ENCODE measurements at places on chromosomes 1 and 21.
A peak's percentile ranks its signal among the peaks of the same experiment; 100 is the strongest.

DNA sequence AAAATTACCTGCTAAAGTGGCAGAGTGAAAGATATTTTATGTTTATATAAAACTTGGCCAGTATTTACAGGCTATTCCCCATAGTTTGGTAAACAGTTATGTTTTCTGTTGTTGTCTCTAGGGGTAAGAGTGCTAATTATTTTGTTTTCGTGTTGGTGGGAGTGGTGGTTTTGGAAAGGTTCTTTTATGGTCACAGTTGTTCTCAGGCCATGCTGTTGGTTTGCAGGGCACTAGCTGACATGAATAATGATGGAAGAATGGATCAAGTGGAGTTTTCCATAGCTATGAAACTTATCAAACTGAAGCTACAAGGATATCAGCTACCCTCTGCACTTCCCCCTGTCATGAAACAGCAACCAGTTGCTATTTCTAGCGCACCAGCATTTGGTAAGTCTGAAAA, 92.5 kb downstream of the ITSN1 start:
- DNase-seq = no peak
- no peak overlapping the region for H3K27ac ChIP-seq
- H3K27me3 ChIP-seq = no peaks in the 10 kb centered on the region
- H3K4me1 ChIP-seq = peaks cover 15% of the 10 kb centered on the region
- peaks cover 14% of the 10 kb centered on the region for H3K36me3 ChIP-seq
- no peak overlapping the region for H3K4me3 ChIP-seq

- no peak for DNase-seq
- no peak overlapping the region for H3K4me3 ChIP-seq
- H3K36me3 ChIP-seq = peaks cover 19% of the 10 kb centered on the region
- no peak overlapping the region for H3K27ac ChIP-seq
- peaks cover 31% of the 10 kb centered on the region for H3K4me1 ChIP-seq
Measured at GRCh38 chr1:65421351-65422025, 1.0 kb downstream of the LEPR start.

GRCh38 chr1:63739452-63739851, 34.4 kb upstream of the ROR1 start:
- H3K36me3 ChIP-seq = peaks cover 14% of the 10 kb centered on the region
- peaks cover 3% of the 10 kb centered on the region for H3K4me1 ChIP-seq
- no peak overlapping the region for H3K27ac ChIP-seq
- no peak overlapping the region for H3K4me3 ChIP-seq
- DNase-seq = no peak

DNA sequence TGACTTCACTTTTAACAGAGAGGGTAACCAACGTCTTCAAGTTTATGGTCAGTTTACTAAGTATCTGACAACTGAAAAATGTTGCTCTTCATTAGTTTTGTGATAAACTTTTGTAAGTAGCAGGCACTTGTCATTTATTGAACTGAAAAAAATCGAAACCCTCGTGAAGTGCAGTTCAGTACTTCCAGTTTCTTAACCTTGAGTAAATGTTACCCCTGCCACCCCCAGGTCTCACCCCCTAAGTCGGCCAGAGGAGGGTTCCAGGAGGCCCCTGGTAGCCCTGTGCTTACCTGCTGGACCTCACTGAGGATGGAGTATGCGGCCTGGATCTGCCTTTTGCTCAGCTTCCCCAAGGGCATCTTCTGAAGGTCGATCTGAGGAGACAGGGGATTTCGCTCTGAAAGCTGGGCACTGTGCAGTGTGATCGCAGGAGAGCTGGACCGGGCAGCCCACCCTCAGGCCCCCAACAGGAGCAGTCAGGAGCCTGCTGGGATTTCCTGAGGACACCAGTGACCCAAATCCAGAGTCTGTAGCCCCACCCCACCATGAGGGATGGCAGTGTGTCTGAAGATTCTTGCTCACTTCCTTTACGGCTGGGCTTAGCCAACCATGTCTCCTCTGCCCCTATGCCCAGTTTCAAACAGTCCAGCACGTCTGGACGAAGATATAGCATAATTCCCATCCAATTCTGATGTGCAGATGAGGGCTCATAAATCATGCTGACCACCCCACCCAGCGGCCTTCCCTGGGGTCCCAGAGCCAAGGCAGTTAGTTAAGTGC, 37.6 kb downstream of the PARP1 start:
- no peak for DNase-seq
- H3K27ac ChIP-seq = no peak overlapping the region
- H3K4me1 ChIP-seq = no peaks in the 10 kb centered on the region
- no peak overlapping the region for H3K4me3 ChIP-seq

GRCh38 chr1:65266476-65266875, 42.9 kb upstream of the DNAJC6 start:
- no peak for DNase-seq
- no peaks in the 10 kb centered on the region for H3K36me3 ChIP-seq
- H3K27me3 ChIP-seq = no peaks in the 10 kb centered on the region
- H3K4me1 ChIP-seq = peaks cover 28% of the 10 kb centered on the region
- H3K4me3 ChIP-seq = peak overlapping the region; percentile 65

DNA sequence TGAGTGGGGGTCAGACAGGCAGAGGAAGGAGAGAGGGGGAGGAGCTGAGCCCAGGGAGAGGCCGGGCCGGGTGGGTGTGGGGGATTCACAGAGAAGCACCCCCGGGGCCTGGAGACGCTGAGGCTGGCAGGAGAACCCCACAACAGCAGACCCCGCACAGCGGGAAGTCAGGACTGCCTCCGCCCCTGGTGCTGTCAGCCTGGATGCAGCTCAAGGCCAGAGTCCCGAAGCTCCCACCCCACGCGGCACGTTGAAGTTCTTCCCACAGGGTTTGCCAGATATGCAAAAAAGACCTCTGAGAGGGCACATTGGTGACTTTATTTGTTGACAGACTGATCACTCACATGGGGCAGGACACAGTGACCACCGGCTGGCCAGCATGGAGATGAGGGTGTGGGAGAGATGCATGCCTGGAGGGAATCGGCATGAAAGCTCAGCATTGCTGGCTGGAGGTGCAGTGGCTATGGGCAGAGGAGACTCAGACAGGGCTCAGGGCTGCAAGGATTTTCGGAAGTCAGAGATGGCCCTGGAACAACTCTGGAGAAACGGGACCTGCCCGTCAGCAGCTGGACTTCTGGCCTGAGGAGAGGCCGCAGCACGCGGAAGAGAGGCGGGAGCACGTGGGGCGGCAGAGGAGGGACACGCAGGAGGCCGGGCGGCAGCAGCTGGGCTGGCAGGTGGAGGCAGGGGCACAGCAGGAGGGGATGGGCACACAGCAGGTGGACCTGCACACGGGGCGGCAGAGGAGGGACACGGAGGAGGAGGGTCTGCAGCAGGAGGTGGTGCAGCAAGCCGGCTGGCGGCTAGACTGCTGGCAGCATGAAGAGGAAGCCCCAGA, 885 bp downstream of the KRTAP10-3 start:
- H3K27me3 ChIP-seq = peaks cover 8% of the 10 kb centered on the region
- peaks cover 14% of the 10 kb centered on the region for H3K4me1 ChIP-seq
- no peak overlapping the region for H3K4me3 ChIP-seq
- H3K27ac ChIP-seq = no peak overlapping the region
- no peak for DNase-seq
- H3K36me3 ChIP-seq = no peaks in the 10 kb centered on the region

DNA sequence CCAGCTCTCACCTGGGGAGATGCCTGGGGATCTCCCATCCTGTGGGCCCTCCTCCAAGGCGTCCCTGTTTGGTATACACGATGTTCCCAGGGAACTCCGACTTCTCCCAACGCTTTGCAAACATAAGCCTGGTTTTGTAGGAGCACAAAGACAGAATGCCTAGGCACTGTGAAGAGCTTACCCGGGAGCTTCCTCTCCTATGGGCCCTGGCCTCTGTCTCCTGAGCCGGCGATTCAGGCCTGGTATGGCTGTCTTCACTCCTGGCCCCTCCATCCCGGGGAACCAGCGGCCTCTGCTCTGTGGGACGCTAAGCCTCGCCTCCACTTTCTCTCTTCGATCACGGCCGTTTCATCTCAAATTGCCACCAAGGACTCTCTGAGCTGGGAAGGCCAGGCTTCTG, 59.6 kb upstream of the ACTRT2 start:
- no peaks in the 10 kb centered on the region for H3K27me3 ChIP-seq
- no peak overlapping the region for H3K4me3 ChIP-seq
- DNase-seq = no peak
- peaks cover 4% of the 10 kb centered on the region for H3K36me3 ChIP-seq
- no peak overlapping the region for H3K27ac ChIP-seq
- no peaks in the 10 kb centered on the region for H3K4me1 ChIP-seq

- H3K27ac ChIP-seq = no peak overlapping the region
- peaks cover 7% of the 10 kb centered on the region for H3K4me1 ChIP-seq
- H3K27me3 ChIP-seq = no peaks in the 10 kb centered on the region
- no peak overlapping the region for H3K4me3 ChIP-seq
- no peaks in the 10 kb centered on the region for H3K36me3 ChIP-seq
Measured at GRCh38 chr1:218823291-218823900, 350.3 kb upstream of the LYPLAL1 start.

GRCh38 chr21:46633566-46633965, 1.9 kb upstream of the PRMT2 start:
- H3K27me3 ChIP-seq = peaks cover 6% of the 10 kb centered on the region
- H3K4me1 ChIP-seq = peaks cover 28% of the 10 kb centered on the region
- H3K4me3 ChIP-seq = no peak overlapping the region
- no peaks in the 10 kb centered on the region for H3K36me3 ChIP-seq
- H3K27ac ChIP-seq = no peak overlapping the region

DNA sequence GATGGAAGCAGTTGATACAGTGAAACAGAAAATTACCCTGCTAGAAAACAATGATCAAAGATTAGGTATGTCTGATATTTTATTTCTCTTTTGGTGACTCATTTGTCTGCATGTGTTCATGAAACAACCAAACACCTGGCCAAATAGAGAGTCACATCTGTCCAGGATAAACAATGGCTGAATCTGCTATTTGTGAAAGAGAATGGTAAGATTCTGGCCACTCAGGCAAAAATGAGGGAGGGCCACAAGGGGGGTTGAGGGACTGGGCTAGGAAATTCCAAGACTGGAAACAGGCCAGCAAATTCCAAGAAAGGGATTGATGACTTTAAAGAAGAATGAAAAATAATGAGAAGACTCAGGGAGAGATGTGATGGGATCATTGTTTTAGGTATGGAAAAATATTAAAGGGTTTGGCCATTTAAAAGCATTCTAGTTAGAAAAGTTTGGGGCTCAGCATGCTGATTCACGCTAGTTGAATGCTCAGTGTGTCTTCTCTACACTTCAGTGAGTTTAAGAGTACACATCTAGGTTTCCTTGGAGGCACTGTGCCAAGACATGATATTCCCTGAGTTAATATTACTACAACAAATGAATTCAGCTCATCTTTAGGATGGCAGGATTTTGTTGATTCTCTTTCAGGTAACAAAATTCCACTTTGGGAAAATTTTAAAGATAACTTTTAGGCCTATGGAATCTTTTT, 44.9 kb downstream of the TRAF5 start:
- H3K4me1 ChIP-seq = peaks cover 4% of the 10 kb centered on the region
- H3K36me3 ChIP-seq = peaks cover 25% of the 10 kb centered on the region
- DNase-seq = no peak
- no peak overlapping the region for H3K27ac ChIP-seq
- no peak overlapping the region for H3K4me3 ChIP-seq

GRCh38 chr21:33434770-33435360, 31.7 kb downstream of the IFNGR2 start:
- no peaks in the 10 kb centered on the region for H3K27me3 ChIP-seq
- H3K36me3 ChIP-seq = peaks cover 48% of the 10 kb centered on the region
- DNase-seq = no peak
- peak overlapping the region; percentile 62 for H3K27ac ChIP-seq
- no peaks in the 10 kb centered on the region for H3K4me1 ChIP-seq

GRCh38 chr1:92461364-92462097, 25.2 kb downstream of the GFI1 start:
- DNase-seq = no peak
- no peak overlapping the region for H3K4me3 ChIP-seq

GRCh38 chr1:156860628-156861423, at the start of gene NTRK1:
NTRK1 (plus strand) TSS chr1:156860865; CDS start chr1:156860935, 70 bp downstream.
- peaks cover 65% of the 10 kb centered on the region for H3K27me3 ChIP-seq
- H3K4me3 ChIP-seq = peak within 1 kb of the TSS; percentile 59
- DNase-seq = no peak
- H3K4me1 ChIP-seq = peaks cover 45% of the 10 kb centered on the region
- H3K36me3 ChIP-seq = no peaks in the 10 kb centered on the region

GRCh38 chr1:59738591-59739015, 76.1 kb upstream of the HOOK1 start:
- DNase-seq = no peak
- H3K4me3 ChIP-seq = no peak overlapping the region
- H3K36me3 ChIP-seq = peaks cover 26% of the 10 kb centered on the region
- H3K27me3 ChIP-seq = no peaks in the 10 kb centered on the region
- H3K4me1 ChIP-seq = peaks cover 25% of the 10 kb centered on the region

DNA sequence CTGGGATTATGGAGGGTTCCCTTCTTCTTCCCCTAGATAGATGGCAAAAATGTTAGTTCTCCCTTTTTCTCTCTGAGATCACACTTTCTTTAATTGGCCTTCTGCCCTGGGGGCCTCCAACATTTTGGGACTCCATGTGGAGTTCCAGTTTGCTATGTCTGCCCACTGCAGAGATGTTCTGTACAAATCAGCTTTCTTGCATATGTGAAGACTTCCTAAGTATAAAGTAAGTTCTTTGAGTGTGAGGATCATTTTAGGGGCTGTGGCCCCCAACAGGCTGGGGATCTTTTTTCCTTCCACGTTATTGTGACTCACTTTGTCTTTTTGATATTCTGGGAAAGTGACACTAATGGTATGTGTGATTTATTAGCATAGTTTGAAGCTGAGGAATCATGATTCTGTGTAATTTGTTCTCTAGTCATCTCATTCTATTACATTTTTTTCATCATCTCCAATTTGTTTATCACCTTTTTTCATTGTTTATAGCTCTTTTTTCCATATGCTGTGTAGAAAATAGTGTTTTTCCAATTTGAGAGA, 48.2 kb downstream of the HHAT start:
- no peak for DNase-seq
- no peaks in the 10 kb centered on the region for H3K36me3 ChIP-seq
- H3K4me1 ChIP-seq = peaks cover 39% of the 10 kb centered on the region
- H3K4me3 ChIP-seq = no peak overlapping the region
- no peaks in the 10 kb centered on the region for H3K27me3 ChIP-seq

DNA sequence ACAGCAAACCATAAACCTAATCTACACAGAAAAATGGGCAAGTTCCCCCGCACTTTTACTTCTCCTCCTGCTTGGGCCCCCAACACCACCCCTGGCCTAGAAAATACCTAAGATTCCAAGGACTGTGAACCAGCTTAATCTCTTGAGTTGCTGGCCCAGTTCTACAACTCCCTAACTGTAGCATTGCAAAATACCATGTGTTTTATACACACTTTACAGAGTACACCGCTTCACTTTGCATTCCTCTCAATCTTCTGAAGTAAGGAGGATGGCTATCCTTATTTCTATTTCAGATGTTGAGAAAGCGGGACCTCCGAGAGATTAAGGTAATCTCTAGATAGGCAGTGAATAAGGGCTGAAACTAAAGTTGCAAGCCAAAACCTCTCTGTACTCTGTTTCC, 408.3 kb upstream of the NR5A2 start:
- H3K27ac ChIP-seq = peak overlapping the region; percentile 84
- H3K4me3 ChIP-seq = no peak overlapping the region
- no peak for DNase-seq
- no peaks in the 10 kb centered on the region for H3K36me3 ChIP-seq

Measured in mesothelial cell of epicardium (in vitro differentiated cells).